ENCODE measurements at places on chromosomes 16 and 17. TPM values are rescaled to one million over a fixed set of nuclear protein-coding genes. Genes with fewer than 3 reads are reported as not detected.

DNA sequence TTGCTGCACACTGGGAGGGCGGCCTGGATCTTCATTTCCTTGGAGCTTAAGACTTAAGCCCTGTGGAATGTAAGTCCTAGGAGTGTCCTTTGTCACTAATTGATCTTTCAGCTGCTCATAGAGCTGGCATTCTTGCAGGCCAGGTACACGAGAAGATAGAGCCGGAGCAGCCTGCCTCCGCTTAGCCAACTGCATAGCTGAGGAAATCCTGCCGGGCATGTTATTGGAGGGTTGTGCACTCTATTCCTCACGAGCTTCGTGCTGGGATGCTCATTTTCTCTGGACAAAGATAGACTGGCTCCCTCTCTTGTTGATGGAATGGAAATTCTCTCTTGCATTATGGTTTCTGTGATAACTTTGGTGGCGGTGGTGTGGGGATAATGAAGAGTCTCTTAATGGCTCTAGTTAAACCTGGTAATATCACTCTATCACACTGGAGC, 76.9 kb downstream of the RPA1 start:
- no peak for DNase-seq

DNA sequence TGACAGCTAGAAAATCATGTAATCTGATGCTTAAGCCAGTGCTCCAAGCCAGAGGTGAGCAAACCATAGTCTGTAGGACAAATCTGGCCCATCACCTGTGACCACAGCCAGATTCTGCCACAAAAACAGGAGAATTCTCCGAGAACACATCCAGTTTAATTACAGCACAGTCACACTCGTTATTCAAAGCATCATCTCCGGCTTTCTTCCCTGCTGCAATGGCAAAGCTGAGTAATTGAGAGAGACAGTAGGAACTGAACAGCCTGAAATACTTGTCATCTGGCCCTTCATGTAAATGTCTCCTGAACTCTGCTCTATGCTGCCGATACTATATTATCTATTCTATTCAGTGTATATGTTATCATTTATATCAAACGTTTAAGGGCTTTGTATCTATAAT, 121.4 kb upstream of the FOXF1 start:
- DNase-seq: no peak

- DNase-seq: no peak
Measured at GRCh38 chr16:47046726-47047523, 73.5 kb upstream of the DNAJA2 start.

DNA sequence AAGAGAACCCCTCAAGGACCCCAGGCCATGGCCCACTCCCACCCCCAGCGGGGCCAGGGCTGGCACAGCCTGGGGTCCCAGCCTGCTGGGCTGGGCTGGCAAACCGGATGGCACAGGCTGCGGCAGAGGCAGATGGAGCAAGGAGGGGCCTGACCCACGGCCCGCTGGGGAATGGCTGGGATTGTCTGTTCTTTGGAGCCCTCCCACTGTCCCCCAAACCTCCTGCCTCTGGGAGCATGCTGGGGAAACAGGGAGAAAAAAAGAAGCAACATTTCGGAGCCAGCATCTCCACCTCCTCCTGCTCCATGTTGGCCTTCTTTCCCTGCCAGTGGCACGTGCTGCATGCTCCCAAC, 37.1 kb upstream of the LHX1 start:
- DNase-seq: no peak

DNA sequence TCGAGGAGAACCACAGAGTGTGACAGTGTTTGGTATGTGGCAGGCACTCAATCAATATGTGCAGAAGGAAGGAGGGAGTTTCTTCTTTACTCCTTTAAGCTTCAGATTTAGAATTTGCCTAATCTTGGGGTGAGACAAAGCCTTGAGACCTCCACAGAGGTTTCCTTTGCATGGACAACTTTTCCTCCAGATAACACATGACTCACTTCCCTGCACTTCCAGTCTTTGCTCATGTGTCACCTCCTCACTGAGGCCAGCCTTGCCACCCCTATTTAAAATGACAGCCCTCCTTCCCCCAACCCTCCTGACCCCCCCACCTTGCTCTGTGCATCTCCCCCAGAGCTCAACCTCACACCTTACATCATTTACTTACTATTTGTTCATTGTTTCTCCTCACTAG, 17.4 kb upstream of the NOS2 start:
- DNase-seq: no peak

DNA sequence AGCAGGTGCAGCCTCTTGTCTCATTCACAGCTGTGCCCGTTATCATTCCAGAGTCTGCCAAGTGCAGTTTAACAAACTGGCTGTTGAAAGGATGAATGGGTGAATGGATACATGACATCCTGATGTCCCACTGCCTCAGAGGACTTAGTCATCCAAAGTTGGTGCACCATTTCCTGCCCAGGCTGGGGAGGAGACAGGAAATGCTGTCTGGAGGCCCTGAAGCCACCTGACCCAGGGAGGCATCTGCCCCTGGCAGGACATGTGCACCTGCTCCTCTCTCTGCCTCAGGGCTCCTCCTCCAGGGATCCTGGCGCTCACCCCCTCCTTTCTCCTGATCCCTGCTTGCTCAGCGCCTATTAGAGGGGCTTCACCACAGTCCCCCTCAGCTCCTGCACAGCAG, 1.8 kb upstream of the CD300C start:
- no peak for DNase-seq

DNA sequence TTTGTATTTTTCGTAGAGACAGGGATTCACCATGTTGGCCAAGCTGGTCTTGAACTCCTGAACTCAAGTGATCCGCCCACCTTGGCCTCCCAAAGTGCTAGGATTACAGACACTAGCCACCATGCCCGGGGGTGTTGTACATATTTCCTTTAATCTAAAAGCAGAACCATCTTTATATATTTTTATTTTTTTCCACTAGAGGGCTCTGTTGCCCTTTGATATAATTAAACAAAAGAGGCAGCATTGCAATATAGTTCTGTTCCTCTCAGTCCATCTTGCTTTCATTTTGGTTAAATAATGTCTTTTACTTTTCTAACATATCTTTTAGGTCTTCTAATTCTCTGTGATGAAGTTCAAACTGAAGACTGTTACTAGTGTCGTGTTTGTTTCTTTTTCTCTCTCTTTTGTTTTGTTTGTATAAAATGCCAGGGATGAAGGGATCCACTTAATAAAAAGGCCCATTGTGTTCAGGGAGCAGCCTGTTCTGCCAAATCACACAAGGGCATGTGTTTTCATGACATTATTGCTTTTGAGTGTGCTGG, 23.4 kb downstream of the WWOX start:
- no peak for DNase-seq

- DNase-seq: no peak
Measured at GRCh38 chr17:3886776-3887175, 6.1 kb downstream of the CAMKK1 start.

- DNase-seq: no peak
Measured at GRCh38 chr17:76556765-76557367, 17.0 kb downstream of the PRCD start.

- no peak for DNase-seq
Measured at GRCh38 chr16:9099131-9099625, 7.7 kb downstream of the HAPSTR1 start.

GRCh38 chr16:66299349-66299748, 67.1 kb upstream of the CDH5 start:
- DNase-seq: no peak

GRCh38 chr17:965311-965989, 14.1 kb downstream of the NXN start:
- no peak for DNase-seq

DNA sequence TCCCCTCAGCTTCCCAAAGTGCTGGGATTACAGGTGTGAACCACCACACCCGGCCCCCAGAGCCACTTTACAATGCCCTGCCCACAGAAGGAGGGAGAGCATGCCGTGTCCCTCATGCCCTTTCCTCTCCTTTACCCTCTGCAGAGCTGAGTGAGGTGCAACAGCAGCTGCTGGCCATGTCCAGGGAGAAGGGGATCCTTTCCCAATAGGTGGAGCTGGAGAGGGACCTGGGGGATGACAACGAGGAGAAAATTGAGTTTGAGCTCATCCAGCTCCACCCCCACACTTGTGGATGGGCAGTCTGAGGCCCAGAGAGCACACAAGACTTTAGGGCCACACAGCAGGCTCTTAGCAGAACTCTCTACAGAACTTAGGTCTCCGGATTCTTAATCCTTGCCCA, 7.9 kb upstream of the GSDMA start:
- DNase-seq: no peak

- DNase-seq: no peak
Measured at GRCh38 chr17:69350911-69351310, 24.0 kb upstream of the ABCA5 start.

GRCh38 chr16:30867747-30868146, 26.1 kb downstream of the BCL7C start:
- no peak for DNase-seq

- no peak for DNase-seq
Measured at GRCh38 chr16:5455110-5455509, 357.5 kb upstream of the EEF2KMT start.

DNA sequence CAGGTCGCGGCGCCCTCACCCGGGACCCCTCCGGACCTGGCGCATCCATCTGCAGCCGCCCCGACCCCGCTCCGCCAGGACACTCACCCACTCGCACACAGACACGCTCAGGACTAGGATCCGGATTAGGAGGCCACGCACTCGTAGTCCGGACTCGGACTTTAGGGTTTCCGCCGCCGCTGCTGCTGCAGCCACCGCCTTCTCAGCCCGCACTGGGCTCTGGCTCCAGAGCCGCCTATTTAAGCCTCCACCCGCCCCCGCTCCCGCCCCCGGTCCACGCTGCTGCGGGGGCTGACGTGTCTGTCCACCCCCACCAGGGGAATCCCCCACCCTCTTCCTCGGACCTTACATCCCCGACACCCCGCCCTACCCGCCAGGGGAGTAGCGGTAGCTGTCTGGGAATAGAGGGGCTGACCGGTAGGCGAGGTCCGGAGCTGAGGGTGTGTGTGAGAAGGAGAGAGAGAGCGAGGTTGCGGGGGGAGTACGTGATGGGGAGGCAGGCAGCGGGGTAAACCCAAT, at the start of gene RRAD:
Gene RRAD (minus strand): TSS at position 214 of the 519 bp plus-strand sequence. CDS start 356 bp downstream, outside the sequence.
- peak; percentile 76 for DNase-seq

GRCh38 chr17:48262982-48263730, 155.6 kb downstream of the SNX11 start:
- no peak for DNase-seq

GRCh38 chr16:10539236-10539635, 41.2 kb downstream of the EMP2 start:
- DNase-seq: peak; percentile 26

DNA sequence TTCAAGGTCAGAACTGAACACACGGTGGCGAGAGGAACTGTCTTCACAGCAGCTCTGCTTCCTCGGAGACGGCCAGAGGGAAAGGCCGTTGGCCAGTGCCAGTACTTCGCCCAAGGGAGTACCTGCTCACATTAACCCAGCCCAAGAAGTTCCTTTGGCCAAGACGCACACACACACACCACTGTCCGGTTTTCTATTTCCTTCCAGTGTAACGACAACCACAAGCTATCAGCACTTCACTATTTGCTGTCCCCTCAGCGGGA, 744 bp upstream of the GGNBP2 start:
- peak; percentile 39 for DNase-seq

GRCh38 chr16:935684-936083, 35.1 kb downstream of the LMF1 start:
- DNase-seq: no peak

DNA sequence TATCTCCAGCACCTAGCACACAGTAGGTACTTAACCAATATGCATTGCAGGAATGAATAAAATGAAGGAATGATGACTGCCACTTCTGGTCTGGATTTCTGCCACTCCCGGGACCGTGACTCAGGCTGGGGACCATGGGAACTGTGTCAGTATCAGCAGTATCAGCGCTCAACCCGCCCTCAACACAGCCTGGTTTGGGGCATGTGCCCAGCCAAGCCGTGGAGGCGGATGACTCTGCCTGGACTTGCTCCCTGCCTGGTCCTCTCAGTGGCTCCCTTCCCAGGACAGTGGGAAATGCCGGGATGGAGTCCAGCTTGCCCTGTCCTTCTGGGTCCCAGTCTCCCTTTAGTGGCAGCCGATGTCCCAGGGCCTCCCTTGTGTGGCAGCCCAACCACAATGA, 55.1 kb downstream of the SRCIN1 start:
- no peak for DNase-seq

- no peak for DNase-seq
Measured at GRCh38 chr16:68382296-68382718, 66.0 kb downstream of the SMPD3 start.

GRCh38 chr17:10091046-10091445, 107.4 kb downstream of the GAS7 start:
- DNase-seq: no peak

DNA sequence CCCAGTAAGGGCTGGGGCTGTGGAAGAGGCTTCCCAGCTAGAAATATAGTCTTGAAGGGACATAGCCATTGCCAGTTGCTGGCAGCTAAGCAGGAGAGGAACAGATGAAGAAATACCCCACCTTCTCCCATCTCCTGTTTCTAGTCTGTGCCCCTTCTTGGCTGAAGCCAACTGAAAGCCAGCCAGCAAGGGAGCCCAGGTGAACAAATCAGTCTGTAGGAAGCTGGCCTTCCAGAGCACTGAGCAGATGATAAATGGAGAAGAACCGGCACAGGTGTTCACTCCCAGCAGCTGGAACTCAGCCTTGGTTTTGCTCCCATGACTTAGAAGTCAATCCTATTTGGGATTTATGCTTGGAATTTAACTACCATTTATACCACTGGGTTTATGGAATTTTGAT, 69.2 kb upstream of the DHX40 start:
- no peak for DNase-seq

- DNase-seq: no peak
Measured at GRCh38 chr16:4495766-4496165, 19.6 kb downstream of the HMOX2 start.

Gene KCNAB3
- 3.9 TPM for polyA plus RNA-seq

Gene KRT39
- not detected for polyA plus RNA-seq

Gene PTX4
- not detected for polyA plus RNA-seq

Gene PRAC2
- not detected for polyA plus RNA-seq

Gene CDR2L
- polyA plus RNA-seq: 3.3 TPM

Gene KCNJ2
- polyA plus RNA-seq: 1.6 TPM

Gene KRT25
- polyA plus RNA-seq: not detected

Gene CCDC200
- polyA plus RNA-seq: not detected

Gene DNASE1L2
- polyA plus RNA-seq: not detected

Gene PRR35
- polyA plus RNA-seq: not detected
